ENCODE measurements at places on chromosomes 13 and 19.

DNA sequence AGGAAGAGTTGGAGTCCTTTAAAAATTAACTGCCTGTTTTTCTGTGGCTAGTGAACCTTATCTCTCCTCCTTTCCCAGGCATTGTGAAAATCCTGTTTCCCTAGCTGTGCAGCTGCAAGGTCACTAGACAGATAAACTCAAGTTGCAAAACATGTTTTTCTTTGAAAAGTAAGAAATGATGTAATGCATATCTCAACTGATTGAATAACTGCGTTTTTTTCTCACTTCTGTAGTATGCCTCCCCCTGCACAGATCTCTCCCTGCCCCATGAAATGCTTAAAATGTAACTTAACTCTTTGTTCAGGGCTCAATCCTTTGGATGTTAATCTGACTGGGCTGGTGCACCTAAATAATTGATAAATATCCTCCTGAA, 27.7 kb upstream of the CYSLTR2 start:
- DNase-seq = no peak

DNA sequence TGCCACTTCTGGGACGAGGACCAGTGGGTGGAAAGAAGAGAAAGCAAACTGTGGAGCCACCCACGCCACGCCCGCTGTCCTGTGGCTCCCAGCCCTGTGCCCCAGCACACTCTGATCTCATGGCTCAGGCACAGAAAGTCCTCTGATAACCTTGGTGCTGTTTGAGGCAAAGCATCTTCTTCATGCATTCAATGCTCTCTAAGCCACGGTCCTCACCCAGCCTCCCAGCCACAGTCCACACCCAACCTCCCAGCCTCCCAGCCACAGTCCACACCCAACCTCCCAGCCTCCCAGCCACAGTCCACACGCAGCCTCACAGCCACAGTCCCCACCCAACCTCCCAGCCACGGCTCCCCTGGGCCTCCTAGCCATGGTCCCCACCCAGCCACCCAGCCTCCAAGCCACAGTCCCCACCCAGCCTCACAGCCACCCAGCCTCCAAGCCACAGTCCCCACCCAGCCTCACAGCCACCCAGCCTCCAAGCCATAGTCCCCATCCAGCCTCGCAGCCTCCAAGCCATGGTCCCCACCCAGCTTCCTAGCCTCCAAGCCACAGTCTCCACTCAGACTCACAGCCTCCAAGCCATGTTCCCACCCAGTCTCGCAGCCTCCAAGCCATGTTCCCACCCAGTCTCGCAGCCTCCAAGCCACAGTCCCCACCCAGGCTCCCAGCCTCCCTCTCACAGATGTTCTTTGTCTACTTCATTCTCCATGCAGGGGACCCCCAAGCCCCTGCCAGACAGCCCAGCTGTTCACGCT, 74.9 kb downstream of the SOX1 start:
- no peak for DNase-seq

- no peak for DNase-seq
These were observed 687.4 kb downstream of the DIAPH3 start for GRCh38 chr13:59476366-59476765.

DNA sequence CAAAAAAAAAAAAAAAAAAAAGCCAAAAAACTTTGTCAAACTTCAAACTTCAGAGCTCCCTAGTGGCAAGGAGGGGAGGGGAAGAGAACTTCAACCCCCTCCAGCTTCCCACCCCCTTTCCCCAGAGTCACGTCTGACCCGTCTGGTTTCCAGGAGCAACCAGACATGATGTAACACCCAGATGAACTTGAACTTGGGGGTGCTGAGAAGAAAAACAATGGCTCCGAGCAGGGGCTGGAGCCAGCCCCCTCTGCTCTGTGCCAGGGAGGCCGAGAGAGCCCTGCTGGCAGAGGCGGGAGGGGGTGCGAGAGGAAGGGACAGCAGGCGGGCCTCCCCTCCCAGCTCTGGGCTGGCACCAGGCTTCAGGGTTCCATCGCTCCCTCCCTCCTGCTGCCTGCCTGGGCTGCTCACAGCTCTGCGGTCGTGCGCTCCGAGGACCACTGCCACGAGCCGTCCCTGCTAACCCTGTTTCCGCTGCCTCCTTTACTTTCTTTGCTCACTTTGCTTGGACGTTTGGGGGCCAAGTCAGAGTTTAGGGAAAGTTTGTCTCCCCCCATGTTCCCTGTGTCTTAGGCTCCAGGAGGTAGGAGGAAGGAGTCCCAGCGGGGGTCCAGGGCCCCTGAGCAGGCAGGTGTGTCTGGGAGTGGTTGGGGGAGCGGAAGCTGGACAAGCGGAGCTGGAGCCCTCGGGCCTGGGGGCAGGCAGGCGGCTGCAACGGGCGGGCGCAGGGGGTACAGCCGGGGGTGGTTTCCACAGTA, 11.1 kb downstream of the LYL1 start:
- DNase-seq = no peak

DNA sequence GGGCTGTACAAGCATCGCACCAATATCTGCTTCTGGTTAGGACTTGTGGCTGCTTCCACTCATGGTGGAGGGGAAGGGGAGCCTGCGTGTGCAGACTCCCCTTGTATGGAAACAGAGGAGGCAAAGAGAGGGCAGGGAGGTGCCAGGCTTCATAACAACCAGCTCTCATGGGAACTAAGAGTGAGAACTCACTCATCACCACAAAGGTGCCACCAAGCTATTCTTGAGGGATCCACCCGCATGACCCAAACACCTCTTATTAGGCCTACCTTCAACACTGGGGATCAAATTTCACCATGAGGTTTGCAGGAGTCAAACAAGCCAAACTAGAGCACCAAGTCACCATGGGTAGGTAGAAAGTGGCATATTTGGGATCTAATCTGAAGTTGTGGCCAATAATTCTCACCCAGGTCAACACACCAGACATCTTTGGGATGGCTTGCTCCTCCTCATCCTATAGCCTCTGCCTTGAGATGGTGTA, 46.4 kb downstream of the RUBCNL start:
- no peak for DNase-seq

- DNase-seq = no peak
These were observed 1778.7 kb upstream of the MIR17HG start for GRCh38 chr13:89568746-89569145.

GRCh38 chr19:5282901-5283300, 57.7 kb downstream of the PTPRS start:
- no peak for DNase-seq

DNA sequence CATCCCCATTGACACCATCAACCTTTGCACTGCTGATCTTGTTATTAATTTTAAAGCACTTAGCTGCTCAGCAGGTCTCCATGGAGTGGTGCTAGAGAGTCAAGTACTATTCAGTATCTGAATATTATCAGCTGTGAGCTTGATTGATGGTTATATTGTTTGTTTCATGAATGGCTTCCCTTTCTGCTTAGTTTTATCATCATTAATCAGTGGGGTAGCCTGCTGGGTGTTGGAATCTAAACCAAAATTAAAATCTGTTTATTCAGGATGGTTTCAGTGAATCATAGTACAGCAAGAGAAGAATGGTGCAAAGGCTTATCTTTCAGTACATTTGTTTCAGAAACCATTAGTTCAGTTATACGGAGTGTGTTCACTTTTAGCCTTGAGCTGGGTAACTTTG, 42.5 kb upstream of the SCEL start:
- peak; percentile 10 for DNase-seq

GRCh38 chr13:27792393-27793218, at the start of gene GSX1:
Gene GSX1, plus strand, starts transcription at chr13:27792483. Its CDS starts 208 bp downstream, at chr13:27792691.
- DNase-seq = peak; percentile 54

GRCh38 chr19:14271840-14272239, 65.9 kb upstream of the ADGRL1 start:
- DNase-seq = no peak

GRCh38 chr13:73910733-73911132, 223.5 kb downstream of the KLF12 start:
- DNase-seq = no peak

DNA sequence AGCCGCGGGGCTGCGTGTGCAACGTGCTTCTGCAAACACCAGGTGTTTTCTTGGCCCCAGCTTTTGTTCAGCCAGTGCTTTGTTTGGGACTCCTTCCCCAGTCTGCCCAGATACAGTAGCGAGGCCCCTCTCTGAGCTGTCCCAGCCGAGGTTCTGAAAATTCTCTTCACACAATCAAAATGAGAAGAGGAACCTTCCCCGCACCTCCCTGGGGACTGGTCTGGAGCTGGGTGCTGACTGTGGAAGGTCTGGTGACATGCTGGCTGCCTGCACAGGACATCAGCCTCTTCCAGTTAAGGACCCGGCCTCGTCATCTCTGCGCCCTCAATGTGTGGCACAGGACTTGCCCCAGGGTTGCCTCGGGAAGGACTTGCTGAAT, 4.2 kb downstream of the ATP4A start:
- DNase-seq = peak; percentile 25

- DNase-seq = no peak
These were observed 7.5 kb downstream of the RASA3 start for GRCh38 chr13:114124921-114125320.

DNA sequence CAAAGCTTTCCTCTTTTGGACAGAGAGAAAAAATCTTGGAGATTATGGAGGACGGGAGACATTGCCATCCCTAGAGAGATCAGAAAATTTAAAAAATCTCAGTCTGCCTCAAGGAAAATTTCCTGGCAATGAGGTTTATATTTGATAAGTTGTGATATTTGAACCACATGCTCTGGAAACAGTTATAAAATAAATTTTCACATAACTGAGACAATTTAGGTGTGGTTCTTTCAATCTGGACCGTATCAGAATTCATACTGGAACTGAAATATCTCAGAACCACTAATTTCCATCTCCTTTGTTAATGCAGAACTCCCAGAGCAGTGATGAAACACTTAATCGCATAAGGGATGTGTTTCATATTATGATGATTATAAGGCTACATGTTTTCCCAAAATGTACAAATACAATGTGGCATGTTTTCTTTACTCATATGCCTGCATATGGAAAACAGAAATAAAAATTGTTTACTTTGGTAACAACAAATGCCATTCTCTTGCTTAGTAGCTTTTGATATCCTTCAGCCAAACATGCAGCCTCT, 13.7 kb downstream of the UBE2L5 start:
- no peak for DNase-seq

- no peak for DNase-seq
These were observed 20.2 kb downstream of the ZC3H13 start for GRCh38 chr13:46032341-46032740.

DNA sequence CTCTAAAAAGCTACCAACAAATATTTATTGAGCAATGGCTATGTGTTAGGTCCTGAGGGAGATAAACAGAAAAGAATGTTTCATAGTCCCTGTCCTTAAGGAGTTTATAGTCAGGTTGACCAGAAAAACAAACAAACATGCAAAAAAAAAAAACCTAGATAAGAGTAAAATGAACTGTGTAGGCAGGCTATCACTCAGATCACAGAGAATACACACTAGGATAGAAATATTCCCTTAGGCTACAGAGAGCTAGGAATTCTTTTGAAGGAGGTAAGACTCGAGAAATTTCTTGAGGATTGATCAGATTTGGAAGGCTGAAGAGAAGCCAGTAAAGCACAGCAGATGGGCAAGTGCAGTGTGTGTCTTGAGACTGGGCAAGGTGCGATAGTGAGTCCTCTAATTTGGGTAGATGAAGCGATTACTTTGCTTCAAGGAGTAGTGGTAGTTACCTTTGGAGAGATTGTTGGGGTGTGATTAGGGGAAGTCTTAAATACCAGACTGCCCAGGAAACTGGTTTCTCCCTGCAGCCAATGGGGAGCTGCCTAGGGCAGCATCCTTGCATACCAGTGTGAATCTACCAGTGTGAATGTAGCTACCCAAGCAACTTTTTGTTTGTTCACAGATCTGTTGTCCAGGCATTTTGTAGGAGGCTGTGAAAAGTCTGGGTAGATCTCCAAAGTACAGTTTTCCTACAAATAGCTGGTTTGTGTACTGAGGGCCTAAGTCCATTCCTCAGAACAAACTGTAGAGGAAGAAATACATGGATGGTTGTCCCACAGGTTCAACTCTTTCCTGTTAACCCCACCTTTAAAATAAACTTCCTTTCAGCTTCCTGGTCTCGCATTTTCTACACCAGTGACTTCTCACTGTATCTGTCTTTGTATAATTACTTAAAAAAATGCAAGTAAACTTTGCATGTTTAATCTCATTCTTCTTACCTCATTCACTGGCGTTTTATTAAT, 314.1 kb downstream of the KLF5 start:
- no peak for DNase-seq

- no peak for DNase-seq
These were observed 74.8 kb upstream of the ZNF835 start for GRCh38 chr19:56746367-56746766.

DNA sequence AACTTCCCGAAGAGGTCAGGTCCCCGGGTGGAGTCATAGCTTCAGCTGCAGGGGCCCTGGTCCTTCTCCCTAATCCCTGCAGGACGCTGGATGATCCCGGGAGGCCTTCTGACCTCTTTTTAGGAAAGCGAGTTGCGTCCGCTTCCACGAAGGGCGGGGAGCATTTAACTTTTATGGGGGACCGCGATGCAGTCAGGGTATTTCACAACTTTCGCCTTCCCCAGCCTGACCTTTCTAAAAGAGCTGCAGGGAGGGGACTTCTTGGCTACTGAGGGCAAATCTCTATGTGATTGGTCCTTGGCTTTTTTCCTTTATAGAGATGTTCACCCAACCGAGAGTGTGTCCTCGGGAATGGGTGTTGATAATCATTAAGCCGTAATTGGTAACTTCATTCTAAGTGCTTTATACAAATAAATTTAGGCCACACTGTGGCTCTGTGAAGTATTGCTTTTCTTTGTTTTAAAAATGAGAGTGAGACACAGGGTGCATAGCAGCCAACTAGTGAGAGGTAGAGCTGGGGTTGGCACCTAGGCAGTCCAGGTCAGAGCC, 778 bp downstream of the ZNF230 start:
- peak; percentile 3 for DNase-seq

DNA sequence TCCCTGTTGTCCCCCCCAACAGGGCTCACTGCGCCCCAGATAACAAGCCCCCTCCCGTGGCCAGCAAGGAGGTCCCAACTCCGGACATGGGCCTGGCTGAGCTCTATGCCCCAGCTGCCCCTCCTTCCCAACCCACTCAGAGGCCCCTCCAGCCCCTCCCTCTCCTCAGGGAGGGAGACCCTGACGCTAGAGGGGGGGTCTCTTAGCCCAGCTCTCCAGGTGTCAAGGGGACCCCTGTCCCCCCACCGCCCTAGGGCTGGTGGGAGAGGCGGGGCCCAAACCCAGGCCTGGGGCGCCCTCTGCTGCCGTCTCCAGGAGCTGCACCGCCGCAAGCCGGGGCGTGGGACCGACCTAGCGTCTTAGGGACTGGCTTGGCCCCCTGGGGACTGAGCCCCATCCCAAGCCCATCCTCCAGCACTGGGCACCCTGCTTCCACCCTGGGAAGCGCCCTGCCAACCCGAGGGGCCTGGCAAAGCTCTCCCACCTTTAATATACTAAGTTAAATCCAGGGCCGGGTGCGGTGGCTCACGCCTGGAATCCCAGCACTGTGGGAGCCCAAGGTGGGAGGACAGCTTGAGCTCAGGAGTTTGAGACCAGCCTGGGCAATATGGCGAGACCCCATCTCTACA, 1.4 kb downstream of the GRIN3B start:
- peak; percentile 64 for DNase-seq
